ENCODE measurements at places on chromosomes 6 and 20.

DNA sequence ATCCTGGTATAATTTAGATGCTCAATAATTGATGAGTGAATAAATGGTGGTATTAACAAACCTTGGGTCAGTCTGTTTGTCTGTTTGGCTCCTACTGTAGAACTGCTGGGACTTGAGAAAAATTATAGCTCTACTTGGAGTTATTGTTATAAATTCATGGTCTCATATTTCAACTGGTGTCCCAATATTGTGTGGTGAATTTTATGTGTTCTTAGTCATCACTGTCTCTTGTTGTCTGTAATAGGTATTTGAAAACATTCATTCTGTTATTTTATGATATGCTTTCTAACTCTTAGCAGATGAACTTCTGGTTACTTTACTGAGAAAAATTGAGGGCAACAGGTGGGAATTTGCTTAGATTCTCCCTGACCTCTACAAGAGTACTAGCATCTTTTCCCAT is 221.4 kb downstream of the CDKAL1 start:
- no peak for DNase-seq

- DNase-seq = no peak
Observed at GRCh38 chr6:158474961-158475343, 84.9 kb upstream of the TMEM181 start.

DNA sequence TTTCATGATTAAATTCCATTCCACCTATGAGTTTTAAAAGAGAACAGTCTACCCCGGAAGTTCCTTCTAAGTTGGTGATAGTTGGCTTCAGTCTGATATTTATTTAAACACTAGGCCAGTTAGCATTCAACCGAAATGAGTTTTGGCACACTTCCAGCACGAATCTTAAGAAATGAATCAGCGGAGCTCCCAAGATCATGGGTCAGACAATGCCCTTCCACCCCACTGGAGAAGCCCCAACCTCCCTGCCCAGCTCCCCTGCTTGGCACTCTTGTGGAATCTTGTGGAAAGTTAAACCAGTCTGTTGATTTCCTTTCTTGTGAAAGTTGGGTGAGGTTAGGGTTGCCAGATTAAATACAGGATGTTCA is 64.3 kb downstream of the MKKS start:
- DNase-seq = no peak

GRCh38 chr6:44468835-44469234 is 81.3 kb downstream of the CDC5L start:
- no peak for DNase-seq

GRCh38 chr6:118295336-118295735 is 252.8 kb upstream of the PLN start:
- no peak for DNase-seq

DNA sequence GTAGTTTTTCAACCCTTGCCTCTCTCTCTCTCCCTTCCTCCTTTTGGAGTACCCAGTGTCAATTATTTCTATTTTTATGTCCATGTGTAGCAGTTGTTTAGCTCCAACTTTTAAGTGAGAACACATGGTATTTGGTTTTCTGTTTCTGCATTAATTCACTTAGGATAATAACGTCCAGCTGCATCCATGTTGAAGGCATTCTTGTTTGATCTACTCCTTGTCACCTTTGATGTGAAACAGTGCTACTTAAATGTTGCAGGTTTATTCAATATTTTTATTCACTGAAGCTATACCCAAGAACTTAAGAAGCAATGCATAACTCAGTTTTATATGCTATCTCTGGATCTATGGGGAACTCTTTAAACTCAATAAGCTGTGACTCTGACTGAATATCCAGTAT is 465.2 kb upstream of the ADGRB3 start:
- no peak for DNase-seq

- no peak for DNase-seq
Observed at GRCh38 chr6:6998194-6998569, 109.6 kb upstream of the RREB1 start.

GRCh38 chr6:33719326-33719987 is 8.0 kb upstream of the UQCC2 start:
- DNase-seq = no peak

DNA sequence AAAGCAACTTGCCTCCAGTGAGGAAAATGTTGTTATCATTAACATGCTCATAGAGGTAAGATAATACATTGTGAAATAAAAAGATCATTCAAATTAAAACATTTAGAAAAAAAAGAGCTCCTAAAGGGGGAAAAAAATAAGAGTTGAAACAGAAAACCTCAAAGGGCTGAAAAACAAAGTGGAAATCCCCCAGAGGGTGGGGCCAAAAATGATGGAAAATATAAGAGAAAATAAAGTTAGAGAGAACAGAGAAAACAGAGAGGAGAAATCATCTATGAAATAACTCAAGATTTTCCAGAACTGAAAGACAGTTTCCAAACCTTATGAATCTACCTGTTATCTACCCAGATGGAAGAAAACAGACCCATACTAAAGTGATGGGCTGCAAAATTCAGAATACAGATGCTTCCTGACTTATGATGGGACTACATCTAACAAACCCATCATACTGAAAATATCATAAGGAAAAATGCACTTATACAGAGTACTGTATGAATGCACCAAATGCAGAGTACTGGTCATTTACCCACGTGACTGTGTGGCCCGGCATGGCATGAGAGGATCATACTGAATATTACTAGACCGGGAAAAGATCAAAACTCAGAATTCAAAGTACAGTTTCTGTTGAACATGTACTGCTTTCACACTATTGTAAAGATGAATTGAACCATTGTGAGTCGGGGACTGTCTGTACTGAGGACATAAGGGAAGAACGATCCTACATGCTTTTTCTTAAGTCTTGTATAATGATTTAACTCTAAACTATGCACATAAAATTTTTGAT is 4.0 kb downstream of the ZBTB24 start:
- DNase-seq = no peak

- DNase-seq = no peak
Observed at GRCh38 chr20:53996584-53997486, 73.6 kb downstream of the BCAS1 start.

- DNase-seq = no peak
Observed at GRCh38 chr20:15205028-15205427, 867.6 kb upstream of the FLRT3 start.

DNA sequence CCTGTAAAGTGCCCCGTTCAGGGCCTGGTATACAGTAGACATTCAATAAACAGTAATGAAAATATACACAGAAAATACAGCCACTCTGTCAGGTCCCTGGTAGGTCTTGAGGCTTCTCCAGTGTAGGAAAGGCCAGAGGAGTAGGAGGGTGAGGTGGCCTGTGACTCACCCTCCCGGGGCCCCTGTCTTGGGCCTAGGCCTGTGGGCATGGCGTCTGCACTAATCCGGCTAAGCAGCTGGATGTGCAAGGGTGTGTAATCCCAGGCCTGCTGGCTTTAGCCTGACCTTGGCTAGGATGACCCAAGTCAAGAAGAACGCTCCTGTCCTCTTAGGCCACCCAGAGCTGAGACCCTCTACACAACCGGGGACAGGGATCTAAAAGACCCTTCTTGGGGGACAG is 84.9 kb downstream of the KCNB1 start:
- no peak for DNase-seq

DNA sequence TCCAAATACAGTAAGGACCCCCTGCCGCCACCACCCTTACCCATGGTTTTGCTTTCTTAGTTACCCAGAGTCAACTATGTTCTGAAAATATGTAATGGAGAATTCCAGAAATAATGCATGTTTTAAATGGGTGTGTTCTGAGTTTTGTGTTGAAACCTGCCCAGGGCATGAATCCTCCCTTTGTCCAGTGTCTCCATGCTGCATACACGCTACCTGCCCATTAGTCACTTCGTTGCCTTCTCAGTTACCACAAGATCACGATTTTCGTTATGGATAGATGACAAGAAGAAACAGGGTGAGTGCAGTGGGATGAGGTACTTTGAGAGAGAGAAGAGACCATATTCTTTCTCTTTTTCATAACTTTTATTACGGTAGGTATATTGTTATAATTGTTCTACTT is 10.6 kb downstream of the FARS2 start:
- DNase-seq = no peak

DNA sequence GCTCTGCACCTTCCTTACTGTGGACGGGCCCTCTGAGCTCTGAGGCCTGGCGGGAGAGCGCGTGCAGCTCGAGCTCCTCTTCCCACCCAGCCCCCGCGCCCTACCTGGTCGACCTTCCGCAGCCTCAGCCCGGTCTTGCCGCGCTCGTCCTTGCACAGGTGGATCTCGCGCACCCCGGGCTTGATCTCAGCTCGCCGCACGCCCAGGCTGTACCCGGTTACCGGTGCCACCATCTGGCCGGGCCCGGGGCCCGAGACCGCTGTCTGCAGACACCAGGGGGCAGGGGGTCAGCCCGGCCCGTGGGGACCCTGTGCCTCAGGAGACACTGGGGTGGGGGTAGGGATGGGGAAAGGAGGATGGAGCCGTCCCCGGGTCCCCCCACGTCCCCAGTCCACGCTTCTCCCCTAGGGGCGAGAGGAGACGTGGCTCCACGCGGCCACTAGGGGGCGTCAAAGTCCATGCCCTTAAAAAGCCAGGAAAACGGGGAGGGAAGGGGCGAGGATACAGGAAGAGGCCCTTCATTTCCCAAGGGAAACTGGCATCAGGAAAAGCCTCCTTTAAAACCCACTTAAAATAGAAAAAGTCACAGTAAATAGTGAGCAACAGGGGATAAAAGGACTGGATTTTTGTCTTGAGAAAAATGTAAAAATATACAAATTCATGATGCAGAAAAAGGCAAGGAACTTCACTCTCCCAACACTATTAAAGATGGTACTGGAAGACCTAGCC is 15.5 kb downstream of the SDCBP2 start:
- peak; percentile 50 for DNase-seq

DNA sequence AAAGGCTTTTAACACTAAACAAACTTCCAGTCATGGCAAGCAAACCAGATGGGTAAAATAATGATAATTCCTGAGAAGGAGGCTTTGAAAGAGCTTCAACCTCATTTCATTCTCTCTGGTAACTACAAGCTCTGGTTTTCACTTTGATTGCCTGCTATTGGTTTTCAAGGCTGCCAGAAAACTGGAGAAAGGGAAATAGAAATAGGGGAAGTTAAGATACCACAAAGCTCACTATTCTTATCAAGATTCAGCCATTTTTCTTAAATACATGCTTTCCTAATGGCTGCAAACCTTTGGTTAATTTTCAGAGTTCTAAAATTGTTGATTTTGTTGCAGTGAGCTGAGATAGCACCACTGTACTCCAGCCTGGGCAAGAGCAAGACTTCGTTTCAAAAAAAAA is 42.5 kb upstream of the NELFCD start:
- DNase-seq = no peak

GRCh38 chr6:84033523-84034451 is at the start of gene MRAP2:
MRAP2 (plus strand) TSS chr6:84033772; CDS start chr6:84055319, 21,547 bp downstream.
- peak; percentile 32 for DNase-seq

- no peak for DNase-seq
Observed at GRCh38 chr6:43784049-43784855, 14.2 kb downstream of the VEGFA start.

DNA sequence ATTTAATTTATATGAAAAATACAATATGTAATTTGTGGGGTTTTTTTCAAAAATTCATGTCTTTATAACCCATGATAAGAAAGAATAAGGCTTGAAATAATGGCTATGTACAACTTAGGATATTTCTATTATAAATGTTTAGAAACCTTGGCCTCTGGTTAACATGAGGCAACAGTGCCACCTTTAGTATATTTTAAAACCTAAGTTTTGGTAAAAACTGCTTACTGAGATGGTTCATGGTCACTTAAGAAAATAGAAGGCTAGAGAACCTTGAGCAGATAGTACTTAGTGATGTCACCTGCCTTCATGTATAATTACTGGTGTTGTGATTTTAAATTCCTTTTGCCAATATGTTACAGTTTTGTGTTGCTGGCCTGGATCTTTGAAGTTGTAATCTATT is 176.4 kb downstream of the ADGB start:
- no peak for DNase-seq

GRCh38 chr6:3885262-3886036 is 36.3 kb downstream of the FAM50B start:
- DNase-seq = no peak

DNA sequence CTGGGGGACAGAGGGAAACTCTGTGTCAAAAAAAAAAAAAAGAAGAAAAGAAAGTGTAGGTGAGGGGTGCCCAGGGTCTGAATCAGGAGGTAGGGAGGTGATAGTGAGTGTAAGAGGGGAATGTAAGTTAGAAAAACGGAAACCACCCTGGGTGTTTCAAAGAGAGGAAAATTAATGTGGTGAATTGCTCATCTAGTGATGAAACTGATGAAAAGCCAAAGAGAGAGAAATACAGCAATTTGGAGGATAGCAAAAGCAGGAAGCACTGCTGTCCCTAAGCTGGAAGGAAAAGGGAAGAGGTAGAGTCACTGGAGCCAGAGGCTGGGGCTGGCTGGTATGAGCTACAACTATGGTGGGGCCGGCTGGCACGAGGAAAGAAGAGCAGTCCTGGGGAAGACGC is 85.0 kb upstream of the CEP85L start:
- DNase-seq = no peak

DNA sequence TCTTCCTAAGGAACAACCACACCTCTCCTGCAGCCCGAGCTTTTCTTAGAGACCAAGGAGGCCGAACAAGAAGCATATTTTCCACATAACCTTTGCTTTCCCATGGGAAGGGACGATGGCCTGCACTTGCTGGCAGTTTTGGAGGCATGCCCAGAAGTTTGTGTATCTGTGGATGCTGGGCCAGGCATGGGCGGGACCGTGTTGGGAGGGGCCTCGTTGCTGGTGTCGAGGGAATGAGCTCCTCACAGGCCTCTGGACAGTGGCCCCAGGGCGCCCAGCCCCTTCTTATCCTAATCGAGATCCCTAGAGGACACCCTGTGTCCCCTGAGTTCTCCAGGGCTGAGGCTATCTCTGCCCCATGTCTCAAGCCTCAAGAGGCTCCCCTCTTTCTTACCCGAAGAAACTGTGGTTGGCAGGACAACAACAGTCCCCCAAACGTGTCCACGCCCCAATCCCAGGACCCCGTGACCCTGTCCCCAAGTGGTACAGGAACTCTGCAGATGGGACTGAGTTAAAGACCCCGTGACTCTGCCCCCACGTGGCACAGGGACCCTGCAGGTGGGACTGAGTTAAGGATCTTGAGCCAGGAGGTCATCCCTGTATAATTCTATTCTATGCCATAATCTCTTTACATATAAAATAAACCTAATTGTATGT is 99.5 kb upstream of the BHLHE23 start:
- no peak for DNase-seq

- no peak for DNase-seq
Observed at GRCh38 chr6:54099225-54099624, 12.0 kb upstream of the MLIP start.

DNA sequence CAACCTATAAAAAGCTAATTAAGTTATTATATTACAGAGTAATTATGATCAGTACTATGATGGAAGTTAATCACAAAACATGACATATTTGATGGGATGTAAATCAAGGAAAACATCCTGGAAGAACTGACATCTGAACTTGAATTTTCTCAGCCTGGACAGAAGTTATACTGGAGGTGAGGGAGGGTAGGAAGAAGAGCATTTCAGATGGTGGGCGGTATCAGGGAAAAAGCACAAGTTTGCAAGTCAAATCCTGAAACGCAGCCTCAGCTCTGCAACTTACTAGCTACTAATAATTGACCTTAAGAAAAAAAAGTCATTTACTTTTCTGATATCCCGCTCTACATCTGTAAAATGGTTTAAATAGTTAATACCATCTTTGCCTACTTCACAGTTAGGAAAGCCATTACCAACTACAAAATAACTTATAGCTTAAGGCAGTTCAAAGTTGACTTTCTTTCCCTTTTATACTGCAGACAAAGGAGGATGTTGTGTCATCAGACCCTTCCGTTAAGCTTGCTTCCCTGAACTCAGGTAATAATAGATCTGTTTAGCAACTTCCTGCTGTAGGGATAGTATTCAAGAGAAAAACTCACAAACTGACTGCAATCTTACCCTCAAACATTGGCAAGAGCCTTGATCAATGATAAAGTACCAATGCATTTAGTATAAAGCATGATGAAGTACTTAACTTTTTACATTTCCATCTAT is 21.0 kb downstream of the NOL7 start:
- no peak for DNase-seq
